ENCODE measurements at places on chromosomes 11 and 22.

DNA sequence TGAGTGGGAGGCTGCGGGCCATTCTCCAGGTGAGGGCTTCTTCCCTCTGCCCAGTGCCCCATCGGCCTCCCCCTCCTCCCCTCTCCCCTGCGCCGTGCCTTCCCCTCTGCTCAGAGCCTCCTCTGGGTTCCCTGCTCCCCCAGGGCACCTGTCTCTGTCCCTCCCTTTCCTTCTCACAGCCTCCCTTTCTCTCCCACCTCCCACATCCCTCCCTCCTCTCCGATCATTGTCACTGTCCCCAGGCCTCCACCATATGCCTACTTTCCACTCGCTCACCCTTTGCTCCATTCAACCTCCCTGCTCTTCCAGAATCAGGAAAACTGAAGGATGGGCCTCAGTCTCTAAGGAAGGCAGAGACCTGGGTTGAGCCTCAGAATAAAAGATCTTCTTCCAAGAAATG, 9.9 kb upstream of the APOBEC3H start:
- DNase-seq: no peak

DNA sequence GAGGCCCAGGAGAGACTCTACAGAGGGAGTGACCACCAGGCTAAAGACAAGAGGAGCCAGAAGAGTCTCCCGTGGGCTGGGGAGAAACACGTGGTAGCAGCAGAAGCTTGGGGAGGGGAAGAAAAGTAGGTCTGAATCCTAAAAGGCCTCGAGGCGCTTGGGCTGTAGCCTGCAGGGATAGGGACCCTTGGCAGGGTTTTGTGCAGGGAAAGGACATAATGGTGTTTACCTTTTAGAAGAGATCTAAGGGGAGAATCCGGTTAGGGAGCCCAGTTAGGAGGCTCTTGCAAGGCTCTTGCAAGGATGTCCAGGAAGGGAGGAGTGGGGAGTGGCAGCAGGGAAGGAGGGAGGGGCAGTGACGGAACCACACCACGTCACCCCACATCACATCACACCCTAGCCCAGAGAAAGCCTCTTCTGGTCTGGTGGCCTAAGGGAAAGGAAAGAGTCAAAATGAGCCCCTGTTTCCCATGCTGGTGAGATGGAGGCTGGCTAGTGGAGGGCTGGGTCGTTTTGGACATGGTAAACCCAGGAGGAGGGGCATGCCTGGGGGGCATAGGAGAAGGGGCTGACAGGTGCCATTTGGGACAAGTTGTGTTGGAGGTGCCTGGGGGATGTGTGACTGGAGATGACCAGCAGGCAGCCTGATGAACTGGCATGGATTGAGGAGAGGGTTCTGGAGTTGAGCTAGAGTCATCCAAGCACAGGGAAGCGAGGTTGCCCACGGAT, 6.2 kb upstream of the FAM83F start:
- no peak for DNase-seq

GRCh38 chr11:62295504-62295903, 3.4 kb downstream of the SCGB1D4 start:
- DNase-seq: no peak

- DNase-seq: no peak
Measured at GRCh38 chr11:16561150-16561549, 177.3 kb upstream of the C11orf58 start.

- peak; percentile 95 for DNase-seq
Measured at GRCh38 chr11:59142530-59143507, at the start of gene FAM111A. Gene FAM111A (plus strand): TSS chr11:59142856. CDS start chr11:59148873, 6,017 bp downstream.

All from lower lobe of right lung (tissue), 2 donors.